IgD-negative memory B cell (primary cell): ENCODE measurements at places on chromosomes 2 and 18. TPM values are rescaled to one million over a fixed set of nuclear protein-coding genes. Genes with fewer than 3 reads are reported as not detected.

Gene UGT1A10
- polyA plus RNA-seq = not detected

Gene SLC23A3
- 0.63 TPM for polyA plus RNA-seq

Gene HOXD8
- polyA plus RNA-seq = not detected

Gene REEP1
- not detected for polyA plus RNA-seq

Gene ATAD2B
- polyA plus RNA-seq = 12.4 TPM

Gene SKOR2
- not detected for polyA plus RNA-seq

Gene ABHD1
- polyA plus RNA-seq = 0.35 TPM

Gene CDH19
- polyA plus RNA-seq = not detected

Gene ANKAR
- polyA plus RNA-seq = 10.0 TPM

Gene BMP10
- polyA plus RNA-seq = not detected
